ENCODE measurements at places on chromosomes 11 and 22.

- no peak for DNase-seq
These were observed 31.6 kb upstream of the CARS1 start for GRCh38 chr11:3088806-3089205.

DNA sequence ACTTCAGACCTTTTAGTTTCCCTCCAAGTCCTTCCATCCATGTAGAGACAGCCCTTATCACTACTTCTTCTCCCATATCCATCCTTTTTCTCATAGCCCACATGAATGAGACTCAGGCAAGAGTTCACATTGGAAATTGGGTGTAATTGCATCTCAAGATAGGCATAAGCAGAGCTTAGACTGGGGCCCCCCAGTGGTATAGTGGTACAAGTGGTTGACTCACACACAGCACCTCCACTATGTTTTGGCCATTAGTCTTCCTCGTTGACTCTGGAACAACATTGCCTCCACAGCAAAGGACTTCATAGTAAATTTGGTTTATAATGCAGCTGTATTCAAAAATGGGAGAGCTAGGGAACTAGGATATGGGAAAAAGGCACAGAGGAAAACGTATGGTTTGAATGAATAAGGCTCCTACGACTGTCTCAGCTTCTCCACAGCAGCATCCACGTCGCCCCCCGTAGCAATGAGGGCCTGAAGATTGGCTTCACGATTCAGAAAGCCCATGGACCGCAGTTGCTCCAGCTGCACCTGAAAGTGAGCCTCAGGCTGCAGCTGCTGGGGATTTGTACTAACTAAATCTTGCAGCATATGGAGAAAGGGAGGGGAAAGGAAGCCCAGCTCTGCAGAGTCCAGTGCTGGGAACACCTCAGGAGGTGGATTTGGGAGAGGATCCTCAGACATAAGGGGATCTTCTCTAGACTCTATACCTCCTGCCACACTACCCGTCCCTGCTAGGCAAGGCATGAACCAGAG lies 2.4 kb downstream of the UBQLN3 start:
- no peak for DNase-seq

- no peak for DNase-seq
These were observed 7.9 kb downstream of the ASPHD2 start for GRCh38 chr22:26436903-26437515.

GRCh38 chr11:125376856-125377255 lies 119.2 kb downstream of the FEZ1 start:
- DNase-seq, result no peak

GRCh38 chr11:126475014-126475991 lies 119.8 kb downstream of the ST3GAL4 start:
- no peak for DNase-seq

DNA sequence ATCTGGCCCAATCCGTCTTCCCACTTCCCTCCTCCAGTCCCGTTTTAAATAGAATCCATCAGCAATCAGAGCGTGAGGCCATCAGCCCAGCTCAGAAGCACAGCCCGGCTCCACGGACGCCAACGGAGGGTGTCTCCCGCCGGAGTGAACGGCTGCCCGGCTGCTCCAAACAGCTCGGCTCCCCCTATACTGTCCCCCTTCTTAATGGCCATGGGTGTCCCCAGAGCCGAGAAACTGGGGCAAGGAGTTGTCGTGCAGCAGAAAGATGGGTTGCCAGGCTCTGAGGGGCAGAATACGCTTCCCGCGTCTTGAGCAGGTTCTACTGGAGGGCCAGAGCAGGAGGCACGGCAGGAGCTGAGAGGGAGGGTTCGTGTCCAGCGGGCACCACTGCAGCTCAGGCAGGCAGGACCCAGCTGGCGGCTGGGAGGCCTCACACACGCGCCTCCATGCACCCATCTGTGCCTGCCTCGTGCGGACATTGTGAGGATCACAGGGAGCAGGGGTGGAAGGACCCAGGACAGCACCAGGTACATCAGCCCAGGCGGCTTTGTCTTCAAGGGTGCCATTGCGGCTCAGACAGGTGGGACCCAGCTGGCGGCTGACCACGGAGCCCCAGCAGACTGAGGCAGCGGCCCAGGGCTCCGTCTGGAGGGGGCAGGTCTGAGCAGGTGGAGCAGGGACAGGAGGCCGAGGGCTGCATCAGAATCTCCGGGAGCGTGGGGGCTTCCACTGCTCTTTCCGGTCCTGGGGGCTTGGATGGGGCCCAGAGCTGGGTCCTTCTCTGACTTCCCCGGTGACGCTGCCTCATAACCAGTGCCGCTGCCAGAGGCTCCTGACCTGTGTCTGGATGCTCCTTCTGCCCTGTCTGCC lies 882.7 kb downstream of the BRD1 start:
- no peak for DNase-seq

- no peak for DNase-seq
These were observed 23.6 kb downstream of the KCNJ4 start for GRCh38 chr22:38431266-38432010.

- DNase-seq, result no peak
These were observed 16.5 kb downstream of the TANGO2 start for GRCh38 chr22:20037419-20037818.

GRCh38 chr11:131423688-131424087 lies 53.3 kb downstream of the NTM start:
- no peak for DNase-seq

- DNase-seq, result no peak
These were observed at the start of gene PRSS23 for GRCh38 chr11:86800076-86800959. PRSS23 (plus strand) TSS chr11:86800542; CDS start chr11:86807644, 7,102 bp downstream.

- no peak for DNase-seq
These were observed 9.8 kb downstream of the NRXN2 start for GRCh38 chr11:64713016-64713707.

GRCh38 chr11:11968511-11969280 lies 39.7 kb downstream of the DKK3 start:
- no peak for DNase-seq

DNA sequence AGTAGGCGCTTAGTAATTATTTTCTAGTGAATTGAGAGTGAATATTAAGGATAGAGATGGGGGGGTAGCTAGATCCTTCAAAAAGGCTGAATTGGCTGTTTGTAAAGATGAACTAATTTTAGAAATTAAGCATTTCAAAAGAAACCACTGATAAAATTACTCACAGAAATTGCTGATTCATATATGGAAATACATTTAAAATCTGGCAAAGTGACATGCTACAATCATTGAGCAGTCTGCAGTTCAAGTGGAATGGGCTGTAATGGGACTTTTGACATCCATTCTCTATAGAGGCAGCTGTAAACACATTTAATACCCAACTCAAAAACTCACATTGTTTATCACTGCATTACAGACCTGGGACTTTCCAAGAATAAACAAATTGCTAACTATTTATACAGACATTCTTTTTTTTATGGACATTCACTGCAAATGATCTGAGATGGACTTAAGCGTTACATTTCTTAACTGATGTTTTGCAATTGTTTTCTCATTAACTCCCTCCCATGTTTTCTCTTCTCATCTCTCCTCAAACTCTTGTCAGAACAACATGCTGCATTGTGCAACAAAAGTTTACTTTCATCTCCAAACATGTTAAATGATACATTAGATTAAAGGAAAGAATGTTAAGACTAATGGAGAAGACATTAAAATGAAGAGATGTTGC lies 42.1 kb upstream of the MMP7 start:
- no peak for DNase-seq

- no peak for DNase-seq
These were observed 9.8 kb upstream of the TSSC4 start for GRCh38 chr11:2390725-2391151.

- DNase-seq, result no peak
These were observed 269.0 kb downstream of the ST3GAL4 start for GRCh38 chr11:126624506-126624905.

DNA sequence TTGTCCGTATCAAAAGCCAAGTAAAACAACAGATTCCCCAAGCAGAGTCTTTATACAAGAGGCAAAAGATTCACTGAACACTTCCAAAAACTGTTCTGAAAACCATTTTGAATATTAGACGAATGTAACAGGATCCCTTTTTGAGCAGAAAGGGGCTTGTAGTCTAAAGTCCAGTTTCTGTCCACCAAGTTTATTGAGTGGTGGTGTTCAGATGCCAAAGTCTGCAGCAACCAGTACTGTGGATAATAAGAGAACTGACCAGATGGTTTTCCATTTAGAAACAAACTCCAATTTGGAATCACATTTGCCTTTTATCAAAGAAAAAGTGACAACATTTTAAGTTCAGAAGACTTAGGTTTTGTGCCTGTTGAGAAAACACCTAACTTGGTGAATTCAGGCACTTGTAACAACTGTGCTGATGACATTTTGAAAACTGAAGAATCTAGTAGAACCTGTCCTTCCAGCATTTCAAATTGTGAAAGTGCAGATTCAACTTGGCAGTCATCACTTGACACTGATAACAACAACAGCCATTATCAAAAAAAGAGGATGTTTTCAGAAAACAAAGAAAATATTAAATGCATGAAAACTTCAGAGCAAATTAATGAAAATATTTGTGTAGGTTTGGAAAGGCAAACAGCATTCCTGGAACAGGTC lies 217.1 kb downstream of the CSNK2A3 start:
- DNase-seq, result no peak

DNA sequence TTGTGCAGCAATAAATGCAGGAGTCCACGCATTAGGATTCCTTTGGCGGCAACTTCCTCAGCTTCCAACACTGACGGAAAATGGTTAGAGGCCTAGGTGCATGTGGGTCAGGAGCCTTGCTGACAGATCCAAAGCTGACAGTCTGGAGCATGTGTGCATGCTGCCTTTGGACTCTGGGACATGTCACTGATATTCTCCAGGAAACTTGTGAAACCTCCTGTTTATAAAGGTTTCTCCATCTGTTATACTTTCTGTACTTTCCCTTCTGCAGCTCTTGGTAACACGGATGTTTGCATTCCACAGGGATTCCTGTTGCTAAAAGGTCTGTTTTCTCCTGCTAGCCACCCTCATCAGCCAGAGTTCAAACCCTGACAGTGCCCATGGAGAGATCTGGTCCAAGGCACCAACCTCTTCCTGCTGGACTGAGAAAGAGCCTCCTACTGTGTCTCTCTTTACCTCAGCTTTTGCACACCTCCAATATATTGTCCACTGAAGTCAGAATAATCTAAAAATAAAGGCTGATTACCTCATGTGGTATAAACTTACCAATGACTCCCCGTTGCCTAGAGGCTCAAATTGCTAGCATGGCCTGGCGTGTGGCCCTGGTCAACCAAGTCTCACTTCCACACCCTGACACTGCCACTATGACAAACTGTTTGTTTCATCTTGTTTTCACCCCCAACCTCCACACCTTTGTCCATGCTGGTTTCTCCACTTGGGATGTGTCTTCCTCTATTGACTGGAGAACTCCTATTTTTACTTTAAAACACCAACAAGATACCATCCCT lies 31.1 kb upstream of the LYVE1 start:
- no peak for DNase-seq

GRCh38 chr11:58471892-58472291 lies 29.9 kb upstream of the OR5B12 start:
- no peak for DNase-seq

DNA sequence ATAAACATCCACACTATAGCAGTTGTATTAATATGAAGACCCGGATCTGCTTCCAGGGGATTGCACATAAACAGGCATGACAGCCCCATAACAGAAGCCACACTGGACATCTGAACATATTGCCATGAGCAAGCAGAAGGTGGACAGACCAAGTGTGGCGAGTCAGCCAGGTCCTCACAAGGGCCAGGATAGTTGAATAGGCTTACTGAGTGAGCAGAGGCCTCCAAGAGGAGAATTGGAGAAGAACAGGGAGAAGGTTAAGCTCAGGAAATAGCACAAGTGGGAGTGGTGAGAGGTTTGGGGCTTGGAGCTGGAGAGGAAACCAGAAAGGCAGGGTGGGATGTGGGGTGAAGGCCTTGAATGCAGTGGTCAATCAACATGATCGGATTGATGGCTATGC lies 10.8 kb downstream of the SLC35C1 start:
- no peak for DNase-seq

DNA sequence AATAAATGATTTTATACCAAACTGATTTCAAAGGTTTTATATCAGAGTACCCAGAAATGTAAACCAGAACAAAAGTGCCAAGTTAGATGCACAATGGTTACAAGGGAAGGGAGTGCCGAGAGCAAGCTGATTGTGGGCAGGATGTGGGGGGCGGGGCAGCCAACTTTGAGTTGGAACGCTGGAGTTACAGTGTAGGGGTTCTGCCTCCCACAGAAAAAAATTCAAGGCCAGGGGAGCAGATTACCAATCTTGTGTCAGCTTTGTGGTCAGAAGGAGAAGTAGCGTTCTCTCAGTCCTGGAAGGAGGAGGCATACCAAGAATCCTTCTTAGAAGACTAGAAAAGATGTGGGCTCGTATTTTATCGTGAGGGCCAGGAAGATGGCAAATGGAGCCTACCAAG lies 15.9 kb upstream of the POU2AF2 start:
- no peak for DNase-seq

DNA sequence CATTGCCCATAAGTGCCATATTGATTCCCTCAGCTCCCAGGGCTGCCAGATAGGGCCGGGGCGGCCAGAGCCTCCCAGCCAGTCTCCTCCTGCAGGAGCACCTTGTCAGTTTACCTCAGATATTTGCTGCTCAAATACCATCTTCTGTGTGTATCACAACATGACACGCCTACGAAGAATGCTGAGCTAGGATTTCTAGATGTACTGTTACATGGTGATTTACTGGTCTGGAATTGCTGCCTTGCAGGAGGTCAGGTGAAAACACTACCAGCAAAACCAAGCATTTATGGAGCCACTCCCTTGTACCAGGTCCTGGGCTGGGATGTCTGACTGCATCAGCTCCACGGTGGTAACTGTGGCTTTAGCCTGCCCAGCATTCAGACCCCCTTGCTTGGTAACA lies 11.8 kb downstream of the MICAL3 start:
- no peak for DNase-seq

- DNase-seq, result no peak
These were observed 6.7 kb downstream of the TRIM29 start for GRCh38 chr11:120130991-120131760.

GRCh38 chr11:68266121-68266891 lies 5.5 kb downstream of the C11orf24 start:
- DNase-seq, result no peak

- no peak for DNase-seq
These were observed 75.7 kb upstream of the INCENP start for GRCh38 chr11:62048100-62048499.

DNA sequence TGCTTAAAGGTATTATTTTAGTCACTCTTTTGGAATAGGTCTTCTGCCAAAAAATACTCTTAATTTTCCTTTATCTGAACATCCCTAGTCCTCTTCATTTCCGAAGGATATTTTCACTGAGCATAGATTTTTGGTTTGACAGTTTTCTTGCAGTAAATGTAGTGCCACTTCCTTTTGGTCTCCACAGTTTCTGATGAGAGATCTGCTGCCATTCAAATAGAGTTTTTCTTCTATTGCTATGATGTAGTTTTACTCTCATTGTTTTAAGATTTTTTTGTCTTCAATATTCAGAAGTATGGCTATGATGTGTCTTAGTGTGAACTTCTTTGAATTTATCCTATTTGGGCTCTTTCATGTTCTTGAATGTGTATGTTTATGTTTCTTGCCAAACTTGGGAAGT lies 281.1 kb upstream of the SORL1-AS1 start:
- DNase-seq, result no peak

- DNase-seq, result peak; percentile 41
These were observed 13.5 kb downstream of the PIK3IP1 start for GRCh38 chr22:31278626-31279326.

GRCh38 chr22:48580481-48580970 lies 1247.1 kb downstream of the BRD1 start:
- no peak for DNase-seq

All from activated effector memory CD4-positive, alpha-beta T cell treated with Interleukin-2 at 50 U/mL for 16 hours (primary cell).